ENCODE measurements at places on chromosomes 12 and 14. TPM values are rescaled to one million over a fixed set of nuclear protein-coding genes. Genes with fewer than 3 reads are reported as not detected.

The AMN1 gene
- total RNA-seq = 6.8 TPM

The DAO gene
- total RNA-seq = not detected

The GSC gene
- 3.0 TPM for total RNA-seq

The SLC10A1 gene
- total RNA-seq = not detected

The SLC38A4 gene
- total RNA-seq = 0.33 TPM

The ALDH1L2 gene
- 6.8 TPM for total RNA-seq

The NKX2-1 gene
- total RNA-seq = not detected

The TMEM132D gene
- total RNA-seq = not detected

The GALNT16 gene
- under 0.01 TPM for total RNA-seq

The OLR1 gene
- total RNA-seq = not detected

The BRMS1L gene
- 5.1 TPM for total RNA-seq

The GPR137C gene
- 0.39 TPM for total RNA-seq

The MMP17 gene
- 2.0 TPM for total RNA-seq

The PRR4 gene
- total RNA-seq = 0.98 TPM
